ENCODE measurements at places on chromosomes 16 and 17.

DNA sequence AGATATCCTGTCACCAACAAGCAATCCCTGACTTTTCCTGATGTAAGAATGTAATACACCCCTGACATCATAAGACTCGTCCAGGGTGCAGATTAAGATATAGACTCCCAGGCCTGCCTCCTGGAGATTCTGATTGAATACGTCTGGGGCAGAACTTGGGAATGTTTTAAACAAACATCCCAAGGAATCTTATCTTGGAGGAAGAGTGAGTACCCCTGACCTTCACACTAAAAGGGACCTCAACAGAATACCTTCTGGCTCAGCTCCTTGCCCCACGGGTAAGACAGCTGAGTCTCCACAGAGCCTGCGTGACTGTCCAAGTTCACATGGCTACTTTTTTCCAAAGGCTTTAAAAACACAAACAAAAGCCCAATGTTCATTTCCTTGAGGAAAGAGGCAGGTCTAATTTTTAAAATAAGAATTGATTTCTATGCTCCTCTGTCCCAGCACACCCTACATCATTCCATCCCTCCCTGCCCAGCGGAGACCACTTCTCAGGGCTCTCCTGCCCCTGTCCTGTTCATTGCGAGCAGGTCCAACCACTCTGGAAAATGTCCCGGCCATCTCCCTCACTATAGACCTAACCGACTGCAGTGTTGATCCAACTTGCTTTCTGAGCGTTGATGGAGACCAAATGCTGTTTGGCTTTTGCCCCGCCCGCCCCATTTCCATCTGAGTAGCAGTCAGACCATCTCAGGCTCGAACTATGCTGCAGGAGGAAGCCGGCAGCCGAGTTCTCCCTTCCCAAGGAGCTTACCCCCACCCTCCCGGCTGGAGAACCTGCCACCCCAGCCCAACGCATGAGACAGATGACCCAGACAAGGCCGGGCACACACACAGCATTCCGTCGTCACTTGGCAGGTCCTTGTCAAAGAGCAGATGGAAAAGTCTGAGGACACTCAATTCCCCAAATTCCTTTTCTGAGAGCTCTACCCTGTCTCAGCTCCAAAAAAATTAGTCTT is 44.1 kb upstream of the MYH10 start:
- DNase-seq = no peak

DNA sequence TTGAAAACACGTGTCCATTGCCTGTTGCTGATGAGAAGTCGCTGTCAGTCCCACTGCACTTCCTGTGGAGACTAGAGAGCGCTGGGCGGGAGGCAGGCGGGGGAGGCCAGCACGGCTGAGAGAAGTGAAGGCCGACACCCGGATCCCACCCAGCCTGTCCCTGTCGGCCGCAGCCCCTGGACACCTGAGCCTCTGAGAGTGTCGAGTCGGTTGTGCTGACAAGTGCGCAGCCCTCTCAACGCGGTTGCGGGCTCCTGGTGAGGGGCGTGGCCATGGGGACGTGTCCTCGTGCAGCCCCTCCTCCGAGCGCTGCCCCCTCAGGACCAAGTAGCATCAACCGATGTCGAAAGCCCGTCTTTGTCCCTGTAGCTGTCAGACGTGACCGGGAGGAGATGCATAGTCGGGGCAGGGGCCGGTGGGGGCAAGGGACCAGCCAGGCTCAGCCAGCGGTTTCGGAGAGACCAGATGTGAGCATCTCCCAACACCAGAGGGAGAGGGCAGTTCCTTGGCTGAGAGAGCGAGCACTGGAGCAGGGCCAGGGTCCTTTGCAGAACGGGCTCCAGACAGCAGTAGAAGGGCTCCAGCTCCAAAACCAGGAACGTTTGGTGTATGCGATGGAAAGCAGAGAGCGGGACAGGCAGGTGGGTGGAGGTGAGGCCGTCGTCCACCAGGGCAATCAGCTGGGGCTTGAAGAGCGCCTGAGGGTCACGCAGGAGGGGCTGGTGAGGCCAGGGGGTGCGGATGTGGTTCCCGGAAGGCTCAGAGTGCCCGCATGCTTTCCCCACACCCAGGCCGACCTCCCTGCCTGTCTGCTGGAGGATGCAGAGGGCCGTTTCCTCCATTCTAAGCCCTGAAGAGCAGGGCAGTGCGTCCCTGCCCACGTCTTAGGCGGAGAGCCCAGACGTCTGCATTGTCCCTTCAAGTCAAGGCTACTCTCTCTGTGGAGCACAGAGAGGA is 43.3 kb upstream of the CHMP6 start:
- DNase-seq = no peak

GRCh38 chr16:15033309-15033707 is 22.6 kb downstream of the NTAN1 start:
- no peak for DNase-seq

GRCh38 chr16:89909777-89910716 is 8.6 kb upstream of the MC1R start:
- DNase-seq = peak; percentile 69

- DNase-seq = peak; percentile 90
These were observed 7.2 kb upstream of the KRT36 start for GRCh38 chr17:41496803-41497484.

DNA sequence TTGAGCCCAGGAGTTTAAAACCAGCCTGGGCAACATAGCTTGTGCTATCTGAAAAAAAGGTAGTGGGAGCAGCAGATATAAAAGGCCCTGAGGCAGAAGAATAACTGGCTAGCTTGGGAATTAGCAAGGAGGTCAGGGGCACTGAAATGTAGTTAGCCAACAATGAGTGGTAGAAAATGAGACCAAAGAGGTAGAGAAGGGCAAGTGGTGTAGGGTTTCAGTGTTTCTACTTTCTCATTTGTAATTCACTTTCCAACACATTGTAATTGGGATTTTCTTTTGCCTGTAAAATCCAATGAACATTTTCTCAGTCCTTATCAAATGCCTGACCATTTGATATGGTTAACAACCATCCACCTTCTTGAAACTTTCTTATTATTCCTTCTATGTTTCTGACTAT is 95.1 kb upstream of the CORO6 start:
- DNase-seq = no peak

GRCh38 chr16:84360170-84360569 is 8.2 kb upstream of the ATP2C2 start:
- peak; percentile 39 for DNase-seq

DNA sequence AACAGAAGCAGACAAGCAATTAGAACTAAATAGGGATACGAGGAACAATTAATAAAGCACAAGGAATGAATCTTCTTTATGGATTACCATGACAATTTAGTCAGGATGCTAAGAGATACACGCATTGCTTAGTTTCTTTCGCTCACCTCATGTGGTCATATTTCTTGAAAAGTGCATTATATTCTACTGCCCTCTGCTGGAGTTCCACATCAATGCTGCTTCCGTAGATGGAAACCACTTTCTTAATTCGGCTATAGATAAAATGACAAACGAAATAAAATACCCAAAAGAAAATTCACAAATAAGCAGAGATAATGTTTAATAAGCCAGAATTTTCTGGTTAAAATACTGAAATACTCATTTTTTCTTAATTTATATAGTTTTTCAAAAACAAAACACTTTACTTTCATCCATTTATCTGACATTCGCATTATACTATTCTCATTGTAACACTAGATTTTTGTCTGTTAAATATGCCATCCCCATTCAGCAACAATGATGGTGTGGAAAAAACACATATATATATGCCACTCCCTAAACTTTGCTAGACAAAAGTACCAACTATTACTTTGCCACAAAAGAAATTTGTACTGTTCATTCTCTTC is 22.0 kb upstream of the PHLPP2 start:
- peak; percentile 61 for DNase-seq

- no peak for DNase-seq
These were observed 59.3 kb downstream of the TMEM100 start for GRCh38 chr17:55663400-55663799.

DNA sequence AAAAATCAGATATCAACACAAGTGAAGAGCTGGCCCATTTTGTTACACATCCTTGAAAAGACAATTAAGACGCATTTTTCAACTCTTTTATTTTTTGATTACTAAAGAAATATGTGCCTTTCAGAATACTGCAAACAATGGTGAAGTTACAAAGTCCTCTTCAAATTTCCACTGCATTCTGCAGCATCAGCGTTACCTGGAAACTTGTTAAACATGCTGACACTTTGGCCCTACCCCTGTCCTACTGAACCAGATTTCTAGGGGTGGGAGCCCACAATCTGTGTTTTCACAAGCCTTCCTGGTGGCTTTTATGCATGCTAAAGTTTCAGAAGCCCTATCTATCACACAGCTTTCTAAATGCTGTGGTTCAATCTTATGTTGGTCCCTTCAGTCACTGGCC is 4.5 kb upstream of the CCL14 start:
- DNase-seq = no peak

GRCh38 chr16:57749101-57749692 is 13.6 kb downstream of the KATNB1 start:
- no peak for DNase-seq

- DNase-seq = peak; percentile 93
These were observed 2.0 kb downstream of the CBX4 start for GRCh38 chr17:79836972-79837887.

DNA sequence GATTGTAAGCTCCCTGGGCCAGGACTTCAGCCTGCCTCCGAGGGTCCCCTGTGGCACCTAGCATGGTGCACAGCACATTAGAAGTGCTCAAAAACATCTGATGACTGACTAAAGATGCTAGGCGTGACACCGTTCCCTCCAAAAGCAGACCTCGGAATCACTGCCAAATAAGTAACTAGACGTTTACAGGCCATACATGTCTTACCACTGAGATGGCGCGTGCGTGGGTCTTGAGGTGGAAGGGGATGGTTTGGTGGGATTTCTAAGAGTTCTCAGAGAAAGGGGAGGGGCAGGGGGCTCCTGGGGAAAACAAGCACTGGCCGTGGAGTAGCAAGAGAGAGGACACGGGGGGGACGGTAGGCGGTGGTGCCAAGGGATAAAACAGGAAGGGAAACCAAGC is 12.4 kb downstream of the MPO start:
- no peak for DNase-seq

GRCh38 chr17:58210922-58211321 is 8.1 kb downstream of the MKS1 start:
- DNase-seq = peak; percentile 39

GRCh38 chr17:43085474-43085873 is 39.7 kb downstream of the BRCA1 start:
- no peak for DNase-seq

- DNase-seq = peak; percentile 99
These were observed 77.0 kb upstream of the TNRC6C start for GRCh38 chr17:77881545-77881944.

DNA sequence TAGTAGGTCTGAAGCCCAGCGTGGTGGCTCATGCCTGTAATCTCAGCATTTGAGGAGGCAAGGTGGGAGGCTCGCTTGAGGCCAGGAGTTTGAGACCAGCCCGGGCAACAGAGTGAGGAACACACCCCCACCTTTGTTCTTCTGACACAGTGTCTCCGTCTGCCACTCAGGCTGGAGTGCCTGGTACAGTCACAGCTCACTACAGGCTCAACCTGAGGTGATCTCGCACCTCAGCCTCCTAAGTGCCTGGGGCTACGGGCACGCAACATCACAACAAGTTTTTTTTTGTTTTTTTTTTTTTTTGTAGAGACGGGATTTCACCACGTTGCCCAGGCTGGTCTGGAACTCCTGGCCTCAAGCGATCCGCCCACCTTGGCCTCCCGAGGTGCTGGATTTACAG is 6.7 kb upstream of the TLCD3A start:
- no peak for DNase-seq

DNA sequence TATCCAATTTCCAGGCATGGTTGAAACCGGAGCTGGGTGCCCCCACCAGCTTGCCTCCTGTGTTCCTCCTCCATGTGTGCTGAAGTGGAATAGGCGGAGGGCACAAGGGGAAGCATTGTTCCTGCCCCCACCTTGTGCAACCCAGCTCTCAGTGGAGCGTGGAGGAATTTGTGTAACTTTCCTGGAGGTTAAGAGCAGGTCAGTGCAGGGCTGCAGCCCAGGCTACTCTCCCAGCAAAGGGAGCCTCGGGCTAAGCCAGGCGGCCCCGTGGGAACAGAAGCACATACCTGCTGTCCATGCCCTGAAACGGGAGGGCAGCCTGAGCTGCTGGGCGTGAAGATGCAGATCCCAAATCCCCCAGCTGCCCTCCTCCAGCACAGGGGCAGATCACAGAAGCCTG is 158.8 kb upstream of the LHX1 start:
- DNase-seq = no peak

DNA sequence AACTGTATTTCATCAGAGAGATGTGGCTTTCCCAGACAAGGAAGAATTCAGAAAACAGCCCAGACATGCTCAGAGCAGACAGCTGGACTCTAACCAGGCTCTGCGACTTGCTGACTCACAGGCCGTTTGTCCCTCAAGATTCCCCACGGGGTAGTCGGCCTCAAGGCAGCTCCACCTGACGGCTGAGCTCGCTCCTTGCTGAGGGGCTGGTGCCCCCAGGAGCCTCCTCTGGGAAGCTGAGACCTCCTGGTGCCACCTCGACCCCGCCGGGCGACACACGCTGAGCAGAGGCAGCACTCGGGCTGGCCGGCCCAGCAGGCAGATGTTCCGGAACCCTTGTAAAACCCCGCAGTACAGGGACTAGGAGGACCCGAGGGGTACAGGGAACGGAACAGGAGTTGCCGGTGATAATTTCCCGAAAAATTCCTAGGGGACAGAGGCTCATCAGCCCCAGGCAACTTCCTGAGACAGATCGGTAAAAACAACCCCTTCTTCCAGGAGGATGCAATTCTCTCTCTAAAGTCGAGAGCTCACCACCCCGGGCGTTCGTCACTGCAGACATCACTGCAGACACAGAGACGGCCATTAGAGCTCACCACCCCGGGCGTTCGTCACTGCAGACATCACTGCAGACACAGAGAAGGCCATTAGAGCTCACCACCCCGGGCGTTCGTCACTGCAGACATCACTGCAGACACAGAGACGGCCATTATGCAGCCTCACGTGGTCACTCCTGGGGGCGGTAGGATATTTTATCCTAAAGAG is 19.9 kb downstream of the RPH3AL start:
- no peak for DNase-seq

GRCh38 chr17:57187391-57187790 is 68.9 kb upstream of the MSI2 start:
- no peak for DNase-seq

DNA sequence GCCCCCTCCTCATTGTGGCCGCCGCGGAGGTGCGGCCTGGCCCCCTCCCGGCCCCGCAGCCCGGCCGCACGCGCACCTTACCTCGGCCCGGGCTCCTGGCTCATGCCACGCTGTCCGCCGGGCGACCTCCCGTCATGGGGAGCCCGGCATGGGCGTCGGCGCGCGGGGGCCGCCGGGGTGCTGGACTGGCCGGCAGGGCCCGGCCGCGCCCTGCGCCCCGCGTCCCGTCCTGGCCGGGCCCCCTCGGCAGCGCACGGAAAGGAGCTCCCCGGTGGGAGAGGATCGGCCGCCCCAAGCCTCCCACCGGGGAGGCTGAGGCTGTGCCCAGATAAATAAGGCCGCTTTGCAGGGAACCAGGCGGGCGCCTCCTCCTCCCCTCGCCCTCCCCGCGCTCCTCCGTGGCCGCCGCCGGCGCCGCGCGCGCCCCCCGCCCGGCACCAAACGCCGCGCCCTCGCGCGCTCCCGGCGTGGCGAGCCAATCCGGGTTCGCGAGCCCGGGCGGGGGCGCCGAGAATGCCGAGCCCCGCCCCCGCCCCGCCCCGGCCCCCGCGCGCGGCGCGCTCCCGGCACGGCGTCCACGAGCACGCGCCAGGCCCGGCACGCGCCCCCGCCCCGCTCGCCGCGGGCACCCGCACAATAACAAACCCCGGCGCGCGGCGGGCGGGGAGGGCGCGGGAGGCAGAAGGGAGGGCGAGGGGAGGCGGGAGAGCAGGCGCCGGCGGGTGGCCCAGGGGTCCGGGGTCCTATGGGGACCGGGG is at the start of gene FBXL16:
FBXL16 (minus strand) TSS at position 371 of the 758 bp plus-strand sequence. CDS start 8,396 bp downstream, outside the sequence.
- DNase-seq = no peak
